ENCODE measurements at places on chromosomes 16 and 17. TPM values are rescaled to one million over a fixed set of nuclear protein-coding genes. Genes with fewer than 3 reads are reported as not detected.

DNA sequence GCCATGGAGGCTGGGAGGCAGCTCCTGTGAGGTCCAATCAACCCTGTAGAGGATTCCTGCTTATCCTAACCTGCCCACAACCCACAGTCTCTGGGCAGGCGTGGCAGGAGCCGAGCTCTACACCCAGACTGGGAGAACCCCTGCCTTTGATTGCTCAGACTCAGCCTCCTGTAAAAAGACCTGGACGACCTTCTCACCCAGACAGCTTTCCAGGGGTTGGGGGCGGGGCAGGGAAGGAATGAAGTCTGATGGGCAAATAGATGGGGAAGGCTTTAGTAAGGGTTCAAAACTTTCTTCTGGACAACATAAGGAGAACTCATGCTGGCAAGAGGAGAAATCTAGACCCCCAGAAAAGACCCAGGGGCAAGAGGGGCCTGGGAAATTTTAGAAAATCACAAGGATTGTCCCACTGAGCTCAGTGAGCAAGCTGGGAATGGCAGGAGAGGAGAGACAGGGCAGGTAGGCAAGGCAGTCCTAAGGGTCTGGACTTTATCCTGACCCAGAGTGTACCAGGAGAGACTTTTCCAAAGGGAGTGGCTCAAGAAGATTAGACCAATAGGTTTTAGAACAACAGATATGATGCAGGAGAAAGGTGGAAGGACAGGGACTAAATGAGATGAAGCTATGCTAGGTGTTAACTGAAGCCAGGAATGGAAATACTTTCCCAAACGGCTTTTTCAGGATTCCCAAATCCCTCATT is 70.8 kb downstream of the TMEM132E start:
- no peak for DNase-seq

GRCh38 chr17:31309556-31309955 is 4.3 kb downstream of the EVI2B start:
- DNase-seq, result no peak

DNA sequence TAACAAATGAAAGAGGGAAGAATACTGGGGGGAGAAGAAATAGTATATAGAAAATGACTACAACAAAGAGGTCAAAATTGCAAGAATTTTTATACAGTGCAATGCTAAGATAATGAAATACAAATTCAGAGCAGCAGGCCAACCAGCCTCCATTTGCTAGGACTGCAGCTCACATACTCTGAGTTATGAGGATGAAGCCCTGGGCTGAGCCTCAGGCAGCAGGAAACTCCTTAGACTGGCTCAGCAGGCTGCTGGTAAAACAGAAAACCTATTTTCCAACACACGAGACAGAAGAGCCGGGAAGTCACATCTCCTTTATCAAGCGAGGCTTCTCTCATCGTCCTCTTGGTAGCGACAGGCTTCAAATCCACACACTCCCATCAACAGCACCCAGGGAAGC is 296.5 kb downstream of the SLC39A11 start:
- DNase-seq, result no peak

DNA sequence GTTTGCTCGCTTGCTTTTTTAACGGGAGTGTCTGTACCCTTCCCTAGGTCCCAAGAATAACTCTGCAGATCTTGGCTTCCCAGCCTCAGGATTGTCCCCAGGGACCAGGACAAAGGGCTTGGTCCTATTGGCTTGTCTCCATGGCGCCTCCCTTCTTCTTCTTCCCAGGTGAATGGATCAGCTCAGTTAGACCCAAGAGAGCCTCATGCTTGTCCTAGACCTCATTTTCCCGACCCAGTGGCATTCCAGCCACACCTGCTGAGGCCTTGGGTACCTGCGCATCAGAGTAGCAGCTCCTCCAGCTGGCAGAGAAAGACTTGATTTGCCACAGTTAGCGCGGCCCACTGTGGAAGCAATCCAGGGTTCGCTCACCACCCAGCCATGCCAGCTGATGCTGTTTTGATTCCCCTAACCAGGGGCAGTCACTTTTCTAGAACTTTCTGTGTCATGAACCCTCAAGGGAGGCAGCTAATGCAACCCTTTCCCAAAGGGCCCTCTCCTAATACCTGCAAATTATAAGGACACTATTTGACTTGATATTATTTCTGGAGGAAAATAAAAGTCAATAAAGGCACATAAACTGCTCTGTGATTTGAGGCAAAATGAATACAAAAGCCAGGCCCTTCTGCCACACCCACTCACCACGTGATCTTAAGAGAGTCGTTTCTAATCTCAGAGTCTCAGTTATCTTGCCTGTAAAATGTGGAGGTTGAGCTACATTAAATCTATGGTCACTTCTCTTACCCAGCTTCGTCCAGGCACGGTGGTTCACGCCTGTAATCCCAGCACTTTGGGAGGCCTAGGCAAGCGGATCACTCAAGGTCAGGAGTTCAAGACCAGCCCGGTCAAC is 13.9 kb downstream of the GPR142 start:
- DNase-seq, result no peak

DNA sequence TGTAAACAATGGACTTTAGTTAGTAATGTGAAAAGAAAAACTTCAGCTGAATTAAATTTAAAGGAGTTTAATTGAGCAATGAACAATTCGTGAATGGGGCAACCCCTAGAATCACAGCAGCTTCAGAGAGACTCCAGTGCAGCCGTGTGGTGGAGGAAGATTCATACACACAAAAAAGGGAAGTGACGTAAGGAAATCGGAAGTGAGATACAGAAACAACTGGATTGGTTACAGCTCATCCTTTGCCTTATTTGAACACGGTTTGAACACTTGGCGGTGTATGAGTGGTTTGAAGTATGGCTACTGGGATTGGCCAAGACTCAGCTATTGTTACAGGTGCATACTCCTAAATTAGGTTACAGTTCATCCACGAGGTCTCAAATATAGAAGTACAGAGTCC is 460.4 kb upstream of the ASIC2 start:
- DNase-seq, result no peak

Gene CHD9NB
- 1.1 TPM for total RNA-seq

Gene CPHXL2
- not detected for total RNA-seq

Gene MXRA7
- 9.3 TPM for total RNA-seq
